ENCODE measurements at places on chromosomes 7 and 10.

- DNase-seq, result no peak
Observed at GRCh38 chr7:1992554-1992953, 240.2 kb downstream of the MAD1L1 start.

DNA sequence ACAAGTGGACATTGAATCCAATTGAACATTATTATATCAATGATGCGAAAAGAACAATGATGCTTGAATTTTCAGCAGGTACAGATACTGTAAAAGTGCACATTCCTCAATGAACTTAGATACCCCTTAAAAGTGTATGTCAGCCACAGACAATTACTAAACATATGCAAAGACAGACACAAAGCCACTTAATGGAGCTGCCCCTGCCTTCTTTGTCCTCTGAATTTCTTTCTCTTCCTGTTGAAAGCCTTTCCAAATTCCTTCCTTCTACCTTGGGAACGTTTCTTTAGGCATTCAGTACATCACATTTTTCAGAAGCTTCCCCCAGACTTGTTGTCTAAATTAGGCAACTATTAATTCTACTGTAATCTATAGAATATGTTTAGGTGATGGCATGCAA lies 706.8 kb upstream of the MBL2 start:
- no peak for DNase-seq

GRCh38 chr10:79079490-79080355 lies 11.0 kb downstream of the ZMIZ1 start:
- DNase-seq, result no peak

DNA sequence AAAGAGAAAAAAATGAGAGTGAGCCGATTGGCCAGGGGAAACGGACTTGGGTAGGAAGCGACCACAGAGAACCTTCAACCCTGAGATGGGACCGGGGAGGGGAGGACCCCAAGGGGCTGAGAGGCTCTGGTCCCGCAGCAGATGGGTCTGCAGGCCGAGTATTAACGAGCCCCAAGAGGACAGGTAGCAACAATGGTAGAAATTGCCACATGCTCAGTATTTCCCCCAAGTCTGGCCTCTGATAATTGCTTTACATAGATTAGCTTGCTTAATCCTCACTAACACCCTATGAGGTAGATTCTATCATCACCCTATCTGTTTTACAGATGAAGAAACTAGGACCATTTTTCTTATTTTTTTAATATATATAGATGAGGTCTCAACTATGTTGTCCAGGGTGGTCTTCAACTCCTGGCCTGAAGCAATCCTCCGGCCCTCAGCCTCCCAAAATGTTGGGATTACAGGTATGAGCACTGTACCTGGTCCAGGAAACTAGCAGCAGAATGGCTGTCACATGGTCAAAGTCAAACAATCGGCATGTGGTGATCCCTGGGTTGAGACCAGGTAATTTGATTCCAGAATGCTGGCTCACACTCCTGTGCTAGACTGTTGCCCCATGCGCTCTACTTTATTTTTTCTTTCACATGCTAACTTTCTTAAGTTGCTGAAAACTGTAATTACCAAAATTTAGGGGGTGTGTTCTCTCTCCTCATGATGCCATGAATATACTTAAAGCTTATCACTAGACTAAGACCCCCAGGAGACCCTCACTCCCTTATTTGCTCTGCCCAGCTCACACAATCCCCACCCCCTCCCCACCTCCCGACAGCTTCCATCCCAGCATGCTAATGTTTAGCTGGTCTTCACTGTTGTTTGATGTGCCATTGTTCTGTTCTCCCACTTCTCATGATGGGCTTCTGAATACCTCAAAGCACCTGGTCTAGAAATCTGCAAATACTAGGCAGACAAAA lies 67.9 kb upstream of the AFAP1L2 start:
- DNase-seq, result no peak

GRCh38 chr7:91582799-91583477 lies 297.6 kb downstream of the MTERF1 start:
- no peak for DNase-seq

GRCh38 chr10:123858907-123859652 lies 32.5 kb downstream of the CPXM2 start:
- no peak for DNase-seq

DNA sequence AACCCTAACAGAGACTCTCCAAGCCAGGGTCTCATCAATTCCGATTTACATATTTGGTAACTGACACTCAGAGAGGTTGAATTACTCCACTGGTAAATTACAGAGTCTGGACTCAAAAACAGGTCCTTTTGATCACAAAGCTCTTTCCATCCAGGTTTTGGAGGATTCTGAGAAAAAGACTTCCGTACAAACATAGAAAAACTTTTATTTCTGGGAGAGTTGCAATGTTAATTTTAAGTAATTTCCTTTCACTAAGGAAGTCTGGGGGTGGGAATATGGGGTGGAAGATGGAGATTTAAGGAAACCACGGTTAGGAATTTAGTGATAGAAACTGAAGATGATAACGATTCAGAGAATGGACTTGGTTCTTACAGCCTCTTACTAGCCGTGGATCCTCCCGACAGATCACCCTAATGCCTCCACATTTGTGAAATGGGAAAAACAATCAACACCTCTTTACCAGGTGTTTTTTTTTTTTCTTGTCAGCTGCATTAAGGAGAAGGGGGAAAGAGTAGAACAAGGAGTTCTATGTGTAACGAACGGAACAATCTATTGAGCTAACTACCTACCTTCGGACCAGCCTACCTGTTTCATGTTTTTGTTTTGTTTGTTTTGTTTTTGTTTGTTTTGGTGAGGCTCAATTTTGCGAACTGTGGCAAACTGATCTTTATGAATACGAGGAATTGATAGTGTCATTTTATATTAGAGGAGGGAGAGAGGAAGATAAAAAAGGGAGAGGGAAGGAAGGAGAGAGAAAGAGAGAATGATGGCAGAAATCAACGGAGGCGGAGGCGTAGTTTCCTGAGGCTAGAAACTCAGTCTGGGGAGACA lies 1.7 kb upstream of the RBM20 start:
- DNase-seq, result no peak

GRCh38 chr7:29770371-29770770 lies 35.9 kb upstream of the WIPF3 start:
- no peak for DNase-seq

DNA sequence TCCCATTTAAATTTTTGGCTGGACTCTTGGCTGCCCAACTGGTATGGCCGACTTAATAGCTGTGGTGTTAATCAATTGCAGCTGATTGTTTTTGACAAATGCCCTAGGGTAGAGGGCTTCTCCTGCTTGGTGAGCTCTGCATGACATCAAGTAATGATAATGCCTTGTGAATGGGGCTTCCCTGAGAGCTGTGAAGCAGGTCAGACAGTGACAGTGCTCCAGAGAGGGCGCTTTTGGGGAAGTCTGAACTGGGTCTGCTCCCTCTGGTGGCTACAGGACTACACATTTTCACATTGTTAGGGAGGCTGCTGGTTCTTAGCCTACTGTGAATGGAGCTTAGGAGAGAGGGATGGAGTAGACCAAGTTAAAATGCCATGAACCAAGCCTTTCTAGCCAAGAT lies 98.8 kb downstream of the SDK1 start:
- DNase-seq, result no peak

DNA sequence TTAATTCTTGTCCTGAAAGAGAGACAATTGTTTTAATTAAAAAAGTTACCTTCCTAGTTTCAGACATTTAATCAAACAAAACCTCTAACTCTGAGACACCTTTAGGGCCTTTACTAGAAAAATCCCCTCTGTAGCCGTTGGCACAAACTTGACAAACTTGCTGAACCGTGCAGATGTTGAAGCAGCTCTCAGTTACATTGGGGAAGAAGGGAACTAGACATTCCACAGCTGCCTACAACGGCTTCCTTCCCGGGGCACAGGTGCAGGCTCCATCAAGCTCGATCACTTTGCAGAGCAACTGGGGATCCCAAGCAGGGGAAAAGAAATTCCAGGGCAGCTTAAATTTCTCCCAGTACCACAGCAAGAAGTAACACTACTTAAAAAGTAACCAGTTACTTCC lies 141.3 kb downstream of the SKAP2 start:
- DNase-seq, result no peak

GRCh38 chr10:82865366-82865765 lies 990.4 kb downstream of the NRG3 start:
- DNase-seq, result no peak

DNA sequence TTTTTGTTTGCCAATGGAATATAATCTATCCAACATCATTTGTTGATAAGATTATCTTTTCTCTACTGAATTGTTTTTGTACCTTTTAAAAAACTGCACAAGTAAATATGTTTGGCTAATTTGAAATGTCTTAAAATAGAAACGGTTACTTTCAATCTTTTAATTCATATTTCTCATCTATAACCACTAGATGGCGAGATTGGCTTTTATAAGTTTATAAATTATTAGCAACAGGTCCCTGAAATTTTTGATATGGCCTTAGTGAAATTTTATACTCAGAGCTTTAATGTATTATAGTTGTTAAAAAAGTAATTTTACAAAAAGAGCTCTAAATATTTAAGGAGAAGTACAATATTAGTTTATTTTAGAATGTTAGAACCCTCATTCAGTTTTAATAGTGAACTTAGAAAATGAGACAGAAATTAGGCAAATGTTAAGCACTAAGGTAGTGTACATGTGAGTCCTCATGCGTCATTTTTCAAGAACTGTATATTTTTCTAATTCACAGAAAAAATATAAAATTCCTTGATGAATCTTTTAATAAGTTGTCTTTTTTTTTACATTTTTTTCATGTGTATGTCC lies 592.5 kb downstream of the ARL4A start:
- DNase-seq, result no peak

GRCh38 chr10:114420811-114421485 lies 16.6 kb upstream of the AFAP1L2 start:
- DNase-seq, result no peak

All from stimulated activated effector memory CD8-positive, alpha-beta T cell treated with anti-CD3 and anti-CD28 coated beads, Interleukin-12 subunit alpha, Interleukin-12 subunit beta, amount 100 ng/mL, for 72 hours (primary cell).